NCI-H187 (cell line): ENCODE measurements at places on chromosomes 5 and 9.

GRCh38 chr9:18728642-18729041 lies 254.7 kb downstream of the ADAMTSL1 start:
- DNase-seq: no peak

DNA sequence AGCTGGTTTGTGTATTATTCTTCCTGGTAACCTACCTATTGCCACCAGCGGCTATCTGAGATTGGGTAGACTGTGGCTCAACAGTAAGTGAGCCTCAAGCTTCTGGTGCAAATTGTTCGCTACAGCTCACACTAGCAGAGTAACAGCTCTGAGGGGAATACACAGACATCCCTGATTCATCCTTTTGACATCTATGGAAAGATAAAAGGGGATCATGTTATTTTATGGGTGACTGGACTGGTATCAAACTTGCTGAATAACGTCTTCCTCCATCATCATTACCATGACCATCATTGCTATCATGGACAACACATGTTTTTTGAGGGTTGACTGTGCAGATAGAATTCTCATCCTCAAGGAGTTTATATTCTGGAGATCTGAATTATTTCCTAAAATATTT lies 129.6 kb downstream of the PIK3R1 start:
- DNase-seq: no peak

DNA sequence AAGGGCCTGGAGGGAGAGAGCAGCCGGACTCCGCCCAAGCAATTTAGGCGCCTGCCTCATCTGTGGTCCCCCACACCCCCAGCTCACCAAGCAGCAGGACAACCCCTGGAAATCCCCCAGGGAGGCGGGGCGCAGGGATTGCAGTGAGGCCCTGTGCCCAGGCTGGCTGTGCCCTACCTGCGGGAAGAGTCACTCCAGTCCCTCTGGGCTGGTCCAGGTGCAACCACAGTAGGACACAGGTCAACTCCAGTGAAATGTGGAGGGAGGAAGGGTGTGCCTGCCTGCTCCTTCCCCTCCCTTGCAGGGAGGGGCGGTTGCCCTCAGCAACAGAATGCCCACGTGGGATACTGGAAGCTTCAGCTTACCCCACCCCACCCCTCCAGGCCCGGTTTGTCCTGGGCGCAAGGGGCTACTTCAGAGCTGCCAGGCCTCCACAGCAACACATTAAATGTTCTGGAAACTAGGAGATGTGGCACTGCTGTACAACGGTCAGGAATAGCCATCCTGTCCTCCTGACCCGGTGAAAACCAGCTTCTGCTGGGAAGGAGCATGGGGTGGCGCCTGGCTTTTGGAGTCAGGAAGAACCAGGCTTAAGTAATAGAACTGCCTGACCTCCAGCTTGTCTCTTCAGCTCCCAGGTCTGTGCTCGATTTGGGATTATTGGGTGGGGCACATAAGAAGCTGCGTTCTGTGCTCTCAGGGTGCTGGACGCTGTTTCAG lies 22.5 kb downstream of the ABO start:
- no peak for DNase-seq

DNA sequence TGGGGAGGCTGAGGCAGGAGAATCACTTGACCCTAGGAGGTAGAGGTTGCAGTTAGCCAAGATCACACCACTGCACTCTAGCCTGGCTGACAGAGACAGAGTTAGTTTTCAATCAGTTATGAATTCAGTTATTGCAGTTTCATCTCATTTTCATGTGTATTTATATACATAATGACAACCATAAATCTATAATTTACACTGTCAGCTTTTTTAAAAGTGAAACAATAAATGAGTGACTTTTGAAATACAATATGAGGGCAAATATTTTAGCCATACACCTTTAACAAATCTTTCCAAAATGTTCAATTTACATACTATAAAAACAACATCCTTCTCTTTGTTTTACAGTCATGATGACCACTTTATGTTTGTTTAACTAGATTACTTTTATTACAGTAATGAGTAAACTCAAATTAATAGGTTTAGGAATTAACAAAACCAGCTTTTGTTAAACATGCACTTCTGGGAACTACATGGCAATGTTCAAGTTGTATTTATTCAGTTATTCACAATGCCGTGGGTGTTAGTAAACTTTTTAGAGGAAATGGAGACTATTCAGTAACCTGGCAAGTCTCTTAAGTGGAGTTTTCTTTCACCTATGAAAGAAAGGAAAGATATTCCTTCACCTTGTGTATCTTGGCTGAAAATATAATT lies 12.7 kb downstream of the TYRP1 start:
- DNase-seq: no peak

- no peak for DNase-seq
Measured at GRCh38 chr5:139639619-139640380, 8.3 kb upstream of the CXXC5 start.

- no peak for DNase-seq
Measured at GRCh38 chr5:41763574-41763973, 106.7 kb downstream of the OXCT1 start.

DNA sequence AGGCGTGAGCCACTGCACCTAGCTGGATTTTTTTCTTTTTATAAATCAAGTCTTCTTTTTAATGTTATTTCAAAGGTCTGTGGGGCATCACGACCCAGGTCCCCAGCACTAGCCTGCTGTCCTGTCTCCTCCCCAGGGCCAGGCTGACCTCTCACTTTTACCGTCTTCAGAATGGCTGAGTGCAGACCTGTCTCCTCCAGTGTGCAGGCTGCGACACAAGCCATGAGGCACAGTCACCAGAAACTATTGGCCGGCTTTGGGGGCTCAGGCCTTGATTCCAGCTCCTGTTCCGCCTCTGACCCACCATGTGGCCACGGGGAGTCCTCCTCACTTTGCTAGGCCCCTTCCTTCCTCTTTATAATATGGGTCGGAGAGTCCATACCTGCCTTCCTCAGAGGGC lies 46.6 kb upstream of the NEURL1B start:
- no peak for DNase-seq

- no peak for DNase-seq
Measured at GRCh38 chr9:131500377-131500776, 2.3 kb upstream of the POMT1 start.

GRCh38 chr5:84343171-84343570 lies 41.5 kb downstream of the EDIL3 start:
- DNase-seq: no peak

GRCh38 chr9:34176089-34176488 lies 2.8 kb upstream of the UBAP1 start:
- DNase-seq: no peak

GRCh38 chr5:158880483-158881001 lies 219.2 kb downstream of the EBF1 start:
- DNase-seq: no peak

DNA sequence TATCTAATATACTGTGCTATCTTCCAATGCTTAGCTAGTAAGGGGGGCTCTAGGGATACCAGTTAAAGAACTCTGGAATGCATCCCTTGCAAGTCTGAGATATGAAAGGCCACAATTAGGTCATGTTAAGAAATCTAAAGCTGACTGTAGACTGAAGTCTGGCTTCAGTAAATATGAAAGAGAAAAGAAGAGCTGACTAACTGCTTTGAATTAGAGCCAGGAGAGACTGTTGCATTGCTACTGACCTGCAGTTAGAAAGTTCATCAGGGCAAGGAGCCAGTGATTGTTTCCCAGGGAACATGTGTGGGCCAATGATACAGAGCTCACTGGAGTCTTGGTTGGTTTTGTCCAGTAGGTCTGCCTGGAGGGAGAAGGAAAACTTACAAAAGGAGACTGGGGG lies 472.1 kb upstream of the TNC start:
- DNase-seq: no peak

DNA sequence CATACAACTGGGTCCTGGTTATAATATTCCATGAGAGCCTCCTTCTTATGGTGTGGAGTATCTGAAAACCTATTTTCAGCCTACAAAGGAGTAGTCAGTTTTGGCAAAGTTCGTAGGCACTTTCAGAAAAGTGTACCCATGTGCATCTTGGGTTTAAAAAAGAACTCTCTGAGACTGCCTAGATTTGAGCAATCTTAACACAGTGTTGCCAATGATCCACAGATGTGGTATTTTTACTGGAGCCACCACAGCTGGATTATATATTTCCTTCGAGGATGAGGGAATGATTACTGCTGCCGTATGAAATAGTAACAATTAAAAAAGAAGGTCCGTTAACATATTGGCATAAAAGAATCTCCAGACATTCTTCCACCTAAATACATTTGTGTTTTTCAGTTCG lies 1.1 kb downstream of the PALM2AKAP2 start:
- DNase-seq: no peak

DNA sequence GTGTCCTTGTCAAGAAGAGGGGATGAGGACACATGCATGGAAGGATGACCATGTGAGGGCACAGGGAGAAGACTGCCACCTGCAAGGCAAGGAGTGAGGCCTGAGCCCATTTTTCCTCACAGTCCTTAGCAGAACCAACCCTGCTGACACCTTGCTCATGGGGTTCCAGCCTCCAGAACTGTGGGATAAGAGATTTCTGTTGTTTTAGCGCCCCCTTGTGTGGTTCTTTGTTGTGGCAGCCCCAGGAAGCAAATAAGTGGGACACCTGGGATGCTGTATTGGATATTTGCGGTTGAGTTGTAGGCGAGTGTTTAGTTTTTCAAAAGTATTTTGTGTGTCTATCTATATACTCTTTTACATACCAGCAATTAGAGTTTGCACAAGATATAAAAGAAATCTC lies 206.4 kb downstream of the NXNL2 start:
- DNase-seq: no peak

- no peak for DNase-seq
Measured at GRCh38 chr5:146623009-146623408, 107.0 kb upstream of the GPR151 start.

- no peak for DNase-seq
Measured at GRCh38 chr5:33363537-33363936, 77.2 kb upstream of the TARS1 start.

DNA sequence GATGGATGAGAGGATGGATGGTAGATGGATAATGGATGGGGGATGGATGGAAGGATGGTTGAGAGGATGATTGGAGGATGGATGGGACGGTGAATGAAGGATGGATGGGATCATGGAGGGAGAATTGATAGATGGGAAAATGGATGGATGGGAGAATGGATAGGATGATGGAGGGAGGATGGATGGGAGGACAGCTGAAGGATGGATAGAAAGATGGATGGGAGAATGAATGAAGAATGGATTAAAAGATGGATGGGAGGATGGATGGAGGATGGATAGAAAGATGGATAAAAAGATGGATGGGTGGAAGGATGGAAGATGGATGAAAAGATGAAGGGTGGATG lies 218.3 kb upstream of the IER5L start:
- no peak for DNase-seq

DNA sequence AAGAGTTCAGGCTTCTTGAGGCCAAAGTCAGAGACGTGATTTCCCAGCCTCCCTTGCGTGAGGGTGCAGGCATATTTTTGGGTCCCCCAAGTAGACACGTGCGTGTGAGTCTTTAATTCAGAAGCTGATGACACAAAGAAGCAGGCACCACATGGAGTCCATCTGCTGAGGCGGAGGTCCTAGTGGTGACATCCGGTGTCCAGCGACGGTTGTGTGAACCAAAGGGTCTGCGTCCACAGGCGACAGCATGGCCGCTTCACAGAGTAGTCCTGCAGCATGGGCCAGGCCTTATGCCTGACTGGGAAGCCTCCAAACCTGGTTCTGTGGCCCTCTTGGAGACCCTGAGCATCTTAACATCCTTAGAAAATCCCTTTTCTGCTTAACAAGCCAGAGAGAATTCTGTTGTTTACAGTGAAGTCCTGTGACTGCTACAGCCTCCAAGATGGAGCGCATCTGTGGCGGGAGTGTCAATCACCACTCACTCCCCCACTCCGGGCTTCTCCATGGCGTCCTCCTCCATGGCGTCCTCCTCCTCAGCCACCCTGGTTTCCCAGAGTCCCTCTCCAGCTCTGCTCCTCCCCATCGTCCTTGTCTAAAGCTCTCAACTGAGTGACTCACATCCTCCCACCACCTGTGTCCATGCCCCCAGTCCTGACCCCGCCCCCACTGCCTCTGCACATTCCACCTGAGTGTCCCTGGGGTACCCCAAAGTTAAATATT lies 133.8 kb downstream of the PAX5 start:
- DNase-seq: no peak

GRCh38 chr9:35495984-35496383 lies 6.1 kb downstream of the RUSC2 start:
- DNase-seq: no peak

DNA sequence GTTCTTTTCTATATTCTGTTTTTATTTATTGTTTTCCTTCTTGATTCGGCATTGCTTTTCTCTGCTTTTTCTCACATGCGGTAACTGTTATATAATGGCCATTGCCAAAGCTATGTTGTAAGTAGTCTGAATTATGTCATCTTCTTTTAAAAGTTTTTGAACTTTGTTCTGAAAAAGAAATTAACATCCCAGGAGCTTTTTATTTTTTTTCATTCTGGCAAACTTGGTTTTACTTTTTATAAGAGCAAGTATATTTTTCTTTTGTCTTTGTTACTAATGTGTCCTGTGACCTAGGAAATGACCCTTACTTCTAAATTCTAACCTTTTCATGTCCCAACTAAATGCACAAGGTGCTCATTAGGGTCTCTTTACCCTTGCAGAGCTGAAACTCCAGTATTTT lies 26.7 kb upstream of the IZUMO3 start:
- DNase-seq: no peak

GRCh38 chr9:33233626-33234342 lies 6.2 kb upstream of the SPINK4 start:
- DNase-seq: no peak

- DNase-seq: no peak
Measured at GRCh38 chr5:8314965-8315364, 446.0 kb downstream of the MTRR start.

DNA sequence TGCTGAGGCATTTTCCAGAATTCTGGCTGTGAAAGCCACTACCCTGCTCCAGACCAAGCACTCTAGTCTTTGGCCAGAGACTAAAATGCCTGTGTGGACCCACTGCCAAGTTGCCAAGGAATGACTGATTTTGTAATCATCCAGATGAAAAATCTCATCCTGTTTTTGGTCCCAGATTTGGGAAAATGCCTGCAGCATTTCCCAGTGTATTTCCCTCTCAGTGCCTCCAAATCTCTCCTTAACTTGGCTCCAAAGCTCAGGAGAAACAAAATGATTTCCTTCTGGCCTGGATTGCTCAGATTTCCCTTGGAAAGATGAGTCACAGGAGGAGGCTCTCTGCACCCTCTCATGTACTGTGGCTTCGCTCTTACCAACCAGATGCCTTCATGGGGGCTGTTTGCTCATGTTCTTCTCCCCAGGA lies 335.2 kb upstream of the TARS1 start:
- DNase-seq: no peak

- DNase-seq: no peak
Measured at GRCh38 chr9:100601216-100601615, 23.3 kb downstream of the CAVIN4 start.

DNA sequence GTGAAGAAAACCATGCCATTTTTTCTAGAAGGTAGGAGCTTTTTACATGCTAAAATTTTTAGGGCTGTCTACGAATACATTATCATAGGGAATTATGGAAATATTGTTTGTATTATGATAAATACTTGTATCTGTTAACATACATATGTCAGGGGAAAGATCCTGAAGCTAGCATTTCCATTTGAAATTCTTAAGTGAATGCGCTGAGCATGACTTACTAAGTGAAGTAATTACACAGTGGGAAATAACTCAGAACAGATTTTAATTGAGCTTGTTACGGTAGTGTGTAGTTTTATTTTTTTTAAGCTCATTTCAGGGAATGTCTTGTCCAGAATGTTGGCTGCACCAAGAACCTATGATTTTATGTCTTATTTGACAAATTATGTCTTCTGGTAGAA lies 19.1 kb downstream of the TDRD7 start:
- DNase-seq: no peak
